Thymus (tissue), 14 donors: ENCODE measurements at places on chromosomes 3 and 15.

DNA sequence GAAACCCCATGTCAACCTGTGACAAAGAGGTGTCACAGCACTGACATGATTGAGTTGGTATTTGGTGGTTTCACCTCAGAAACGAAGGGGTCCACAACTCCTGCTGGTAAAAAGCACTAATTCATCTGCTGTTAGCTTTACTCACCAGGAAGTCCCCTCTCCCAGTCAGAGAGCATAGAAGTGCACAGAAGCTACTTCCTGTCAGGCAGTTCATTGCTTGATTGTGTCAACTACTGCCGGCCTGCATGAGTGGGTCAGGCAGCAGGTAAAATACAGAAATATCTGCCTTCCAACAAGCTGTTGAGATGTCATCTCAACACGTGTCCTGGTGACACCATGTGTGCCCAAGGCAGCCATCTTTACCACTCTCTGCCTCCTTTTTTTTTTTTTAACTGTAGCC is 596.6 kb upstream of the NR2F2 start:
- no peak for DNase-seq

DNA sequence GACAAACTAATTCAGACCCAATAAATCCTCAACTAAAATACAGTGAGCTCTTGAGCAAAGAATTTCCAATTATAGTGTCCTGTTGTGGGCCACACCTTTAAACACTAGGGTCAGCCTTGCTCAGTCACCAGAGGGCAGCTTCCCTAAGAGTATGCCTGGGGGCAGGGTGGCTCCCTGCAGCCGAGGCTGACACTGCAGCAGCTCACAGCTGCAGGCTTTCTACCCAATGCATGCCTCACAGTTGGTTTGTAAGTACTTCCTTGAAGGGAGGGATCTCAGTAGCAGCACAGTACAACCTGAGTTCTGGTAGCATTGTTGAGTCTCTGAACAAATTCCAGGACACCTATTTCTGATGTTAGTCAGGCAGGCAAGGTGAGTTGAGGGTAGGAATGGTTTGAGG is 335.6 kb downstream of the TUSC7 start:
- no peak for DNase-seq

GRCh38 chr15:40103864-40104271 is 4.8 kb downstream of the BMF start:
- no peak for DNase-seq

DNA sequence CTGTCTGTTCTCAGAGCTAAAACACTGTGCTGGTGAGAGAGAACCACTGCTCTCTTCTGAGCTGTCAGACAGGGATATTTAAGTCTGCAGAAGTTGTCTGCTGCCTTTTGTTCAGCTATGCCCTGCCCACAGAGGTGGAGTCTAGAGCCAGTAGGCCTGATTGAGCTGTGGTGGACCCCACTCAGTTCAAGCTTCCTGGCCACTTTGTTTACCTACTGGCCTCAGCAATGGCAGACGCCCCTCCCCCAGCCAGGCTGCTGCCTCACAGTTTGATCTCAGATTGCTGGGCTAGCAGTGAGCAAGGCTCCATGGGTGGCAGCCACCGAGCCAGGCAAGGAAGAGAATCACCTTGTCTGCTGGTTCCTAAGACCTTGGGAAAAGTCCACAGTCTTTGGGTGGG is 21.0 kb upstream of the CACNA1D start:
- no peak for DNase-seq

DNA sequence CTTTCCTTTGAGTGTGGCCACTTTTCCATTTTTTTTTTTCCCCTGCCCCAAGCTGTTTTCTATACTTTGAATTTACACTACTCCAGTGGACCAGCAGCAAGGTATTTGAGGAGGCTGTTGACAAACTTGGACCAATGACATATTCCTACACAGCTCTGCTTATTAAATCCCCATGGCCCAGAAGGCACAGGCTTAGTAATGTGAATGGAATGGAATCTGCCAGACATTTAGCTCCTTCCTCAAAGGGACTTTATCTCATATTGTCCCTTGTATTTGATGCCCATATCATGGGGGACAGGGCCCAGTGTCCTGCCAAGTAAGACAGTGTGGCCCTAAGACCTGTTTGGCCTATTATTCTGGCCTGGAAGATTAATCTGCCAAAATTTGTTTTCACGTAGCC is 107.5 kb downstream of the CHCHD6 start:
- DNase-seq = no peak
